ENCODE measurements at places on chromosomes 16 and 17. TPM values are rescaled to one million over a fixed set of nuclear protein-coding genes. Genes with fewer than 3 reads are reported as not detected.

Gene NOD2
- 0.02 TPM for total RNA-seq

Gene GRIN2A
- total RNA-seq = not detected

Gene METTL16
- 34.7 TPM for total RNA-seq

Gene TP53TG3
- not detected for total RNA-seq

Gene PPP1R1B
- total RNA-seq = not detected

Gene KRT28
- total RNA-seq = not detected

Gene CRYBA1
- total RNA-seq = not detected

Gene KRTAP2-2
- not detected for total RNA-seq

Gene ITGAX
- 0.89 TPM for total RNA-seq

Gene CORO6
- total RNA-seq = 6.6 TPM

Gene IGSF6
- not detected for total RNA-seq

Gene DBF4B
- total RNA-seq = 30.5 TPM

Gene HCRT
- total RNA-seq = not detected

Gene FOXC2
- total RNA-seq = 2.7 TPM

Gene EARS2
- total RNA-seq = 19.3 TPM

Gene TNP2
- not detected for total RNA-seq

Gene RAB26
- total RNA-seq = 4.2 TPM

Gene CX3CL1
- total RNA-seq = 0.19 TPM

Gene ALDH3A1
- total RNA-seq = 888 TPM

Gene NDUFAB1
- 138 TPM for total RNA-seq

Gene B9D1
- total RNA-seq = 42.4 TPM

Gene SPNS2
- 9.5 TPM for total RNA-seq

Gene NPIPA5
- total RNA-seq = 5.4 TPM

Gene TBC1D3I
- total RNA-seq = 0.46 TPM

Gene C16orf74
- 16.1 TPM for total RNA-seq

Gene TBC1D3H
- not detected for total RNA-seq

Gene PCGF2
- total RNA-seq = 64.3 TPM

Gene CCL7
- not detected for total RNA-seq

Gene CACNB1
- 4.1 TPM for total RNA-seq

Gene PTX4
- 0.14 TPM for total RNA-seq

Gene TBC1D26
- total RNA-seq = not detected

Gene TEDC2
- 12.6 TPM for total RNA-seq

Gene SETD1A
- total RNA-seq = 21.8 TPM

Gene MARCHF10
- total RNA-seq = 1.5 TPM

Gene DNAI2
- total RNA-seq = not detected

Gene OR1F1
- 0.76 TPM for total RNA-seq

Gene CHRNE
- 0.22 TPM for total RNA-seq

Gene HS3ST3B1
- total RNA-seq = 0.68 TPM

Gene KRTAP4-9
- total RNA-seq = not detected

Gene ST6GALNAC2
- total RNA-seq = 0.98 TPM

Gene CALCOCO2
- total RNA-seq = 95.2 TPM

Gene G6PC1
- not detected for total RNA-seq

Gene TXNL4B
- 22.2 TPM for total RNA-seq

Gene KCNH6
- not detected for total RNA-seq

Gene STAC2
- 0.93 TPM for total RNA-seq

Gene NPW
- total RNA-seq = 1.0 TPM

Gene SCNN1B
- total RNA-seq = 0.34 TPM

Gene NAA38
- total RNA-seq = 244 TPM

Gene SLC38A10
- 80.3 TPM for total RNA-seq

Gene CHST6
- 0.22 TPM for total RNA-seq

Gene ABCC11
- total RNA-seq = 0.22 TPM

Gene ARHGAP44
- 3.1 TPM for total RNA-seq

Gene ASPHD1
- total RNA-seq = 23.7 TPM

Gene MYH8
- not detected for total RNA-seq

Gene CDH8
- total RNA-seq = 0.44 TPM

Measured in A549 treated with ZK216348 at 1 μM for 4 hours (cell line).